ENCODE measurements at places on chromosomes 12 and 14.

- peak; percentile 49 for DNase-seq
Measured at GRCh38 chr14:55180434-55180833, 11.0 kb downstream of the DLGAP5 start.

DNA sequence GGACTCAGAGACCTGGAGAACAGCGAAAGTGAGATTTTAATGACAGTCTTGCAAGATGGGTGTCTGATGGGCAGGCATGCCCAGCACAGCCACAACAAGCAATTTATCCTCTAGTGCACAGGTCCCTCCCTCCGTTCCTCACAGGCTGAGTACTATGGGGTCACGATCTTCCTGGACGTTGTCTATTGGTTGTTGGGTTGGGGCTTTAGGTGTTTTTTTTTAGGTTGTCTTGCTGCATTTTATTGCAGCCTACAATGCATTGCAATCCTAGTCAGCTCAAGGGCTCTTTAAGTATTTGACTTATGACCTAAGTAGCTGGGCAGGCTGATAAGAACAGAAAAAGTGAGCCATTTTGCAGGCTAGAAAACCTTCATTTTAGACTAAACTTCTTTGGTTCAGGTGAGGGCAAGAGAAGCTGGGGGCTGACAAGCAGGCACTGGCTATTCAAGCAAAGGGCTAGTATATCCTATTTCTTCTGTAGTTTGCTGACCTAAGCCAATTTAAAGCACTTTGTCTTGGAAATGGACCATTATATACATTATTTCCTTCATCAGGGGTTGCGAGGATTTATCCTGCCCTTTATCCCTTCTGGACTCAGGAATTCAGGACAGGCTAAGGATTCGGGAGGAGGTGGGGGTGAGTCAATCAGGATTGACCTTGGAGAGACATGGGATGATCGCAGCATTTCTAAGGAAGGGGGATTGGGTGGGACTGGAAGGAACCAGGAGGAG, 6.0 kb downstream of the KRT7 start:
- DNase-seq = no peak

GRCh38 chr14:95831468-95831867, 45.2 kb upstream of the TUNAR start:
- no peak for DNase-seq

- DNase-seq = peak; percentile 73
Measured at GRCh38 chr14:32561520-32561919, 232.4 kb downstream of the AKAP6 start.

DNA sequence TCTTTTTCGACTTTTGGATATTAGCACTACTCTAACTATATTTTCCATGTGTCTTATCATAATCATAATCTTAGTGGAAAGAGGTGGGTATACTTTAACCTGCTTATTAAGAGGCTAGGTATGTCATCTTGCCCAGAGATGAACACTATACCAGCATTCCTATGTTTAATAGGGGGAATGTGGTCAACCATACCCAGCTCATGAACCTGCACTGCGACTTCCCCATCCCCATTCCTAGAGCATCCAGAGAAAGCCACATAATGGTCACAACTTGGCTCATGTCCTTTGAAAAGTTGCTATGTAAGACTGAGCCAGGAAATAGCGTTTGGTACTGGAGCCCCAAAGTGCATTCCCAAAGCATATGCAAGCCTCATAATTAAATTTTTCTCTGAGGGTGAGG, 55.2 kb downstream of the TMCC3 start:
- DNase-seq = no peak

DNA sequence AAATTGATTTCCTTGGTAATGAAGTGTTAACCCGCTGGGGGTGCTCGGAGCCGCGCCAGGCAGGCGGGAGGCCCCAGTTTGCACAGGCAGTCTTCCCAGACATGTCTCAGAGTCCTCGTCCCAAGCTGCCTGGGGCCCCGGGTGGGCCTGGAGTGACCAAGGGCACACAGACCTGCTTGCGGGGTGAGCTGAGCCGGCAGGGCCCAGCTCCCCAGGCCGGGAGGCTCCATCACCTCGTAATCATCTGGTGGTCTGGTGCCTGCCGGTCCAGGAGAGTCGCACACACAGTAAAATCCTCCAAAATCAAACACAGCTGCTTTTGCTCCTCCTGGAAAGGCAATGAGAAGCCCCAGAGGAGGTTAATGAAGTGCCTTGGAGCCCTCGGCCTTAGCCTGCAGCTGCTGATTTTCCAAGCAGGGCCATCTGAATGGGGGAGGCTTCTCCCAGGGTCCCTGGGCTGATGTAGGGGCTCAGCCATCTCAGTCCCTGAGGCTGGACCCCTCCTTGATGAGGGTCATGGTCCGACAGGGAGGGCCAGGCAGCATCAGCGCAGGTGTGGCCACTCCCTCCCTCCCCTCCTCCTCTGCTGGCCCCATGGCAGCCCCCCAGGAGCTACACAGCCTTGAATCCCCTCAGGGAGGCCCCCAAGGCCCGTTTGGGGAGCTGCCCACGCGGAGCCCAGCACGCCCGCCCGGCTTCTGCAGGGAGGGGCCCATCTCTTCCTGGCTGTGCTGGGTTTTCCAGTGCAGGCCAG, 39.4 kb upstream of the FBRSL1 start:
- peak; percentile 23 for DNase-seq

- DNase-seq = no peak
Measured at GRCh38 chr12:10097521-10097920, 1.3 kb downstream of the CLEC1A start.

GRCh38 chr12:118190266-118190665, 54.3 kb downstream of the PEBP1 start:
- peak; percentile 18 for DNase-seq

DNA sequence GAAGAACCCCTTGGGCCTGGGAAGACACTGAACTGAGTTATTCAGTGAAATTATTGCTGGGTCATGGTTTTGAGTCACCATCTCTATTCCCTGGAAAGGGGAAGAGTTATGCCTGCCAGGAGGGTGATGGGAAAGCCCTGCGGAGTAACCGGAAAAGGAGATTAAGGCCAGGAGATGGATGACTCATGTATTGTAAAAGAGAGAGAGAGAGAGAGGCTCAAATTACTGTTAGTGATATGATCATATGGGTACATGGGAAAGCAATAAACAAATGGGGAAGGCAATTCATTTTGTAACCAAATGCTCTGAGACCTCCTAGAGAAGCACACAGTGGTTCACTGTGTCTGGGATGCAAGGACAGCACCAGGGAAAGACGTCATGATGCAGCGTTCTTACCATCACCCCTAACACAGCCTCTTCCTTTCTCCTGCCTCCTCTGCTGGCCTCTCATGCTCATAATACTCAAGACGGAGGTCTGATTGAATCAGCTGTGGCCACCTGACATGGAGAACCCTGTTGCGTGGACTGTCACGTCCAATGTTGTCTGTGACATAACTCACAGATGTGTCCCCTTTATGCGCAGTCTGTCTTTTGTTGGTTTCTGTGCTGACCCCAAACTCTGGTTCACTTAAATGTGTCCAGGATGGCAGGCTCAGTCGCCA, 243.7 kb downstream of the TMEM132D start:
- DNase-seq = no peak

GRCh38 chr12:24668563-24668962, 280.3 kb downstream of the BCAT1 start:
- DNase-seq = no peak

GRCh38 chr14:55553791-55554190, 26.2 kb upstream of the KTN1 start:
- peak; percentile 35 for DNase-seq

DNA sequence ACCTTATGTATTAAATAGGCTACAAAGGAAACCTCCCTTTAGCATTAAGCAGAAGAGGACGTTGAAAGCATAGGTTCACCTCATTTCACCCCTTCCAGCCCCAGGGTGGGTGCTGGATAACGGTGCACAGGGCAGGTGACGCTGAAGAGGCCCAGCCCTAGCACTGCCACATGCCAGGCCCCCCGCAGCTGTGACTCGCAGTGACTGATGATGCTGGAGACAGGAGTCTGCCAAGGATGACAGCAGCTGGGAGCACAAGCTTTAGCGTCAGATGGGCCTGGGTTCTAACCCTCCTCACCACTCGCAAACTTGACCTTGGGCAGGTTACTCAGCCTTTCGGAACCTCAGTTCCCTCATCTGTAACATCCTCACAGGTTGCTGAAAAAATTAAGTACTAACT, 76.7 kb downstream of the TBK1 start:
- DNase-seq = peak; percentile 43

DNA sequence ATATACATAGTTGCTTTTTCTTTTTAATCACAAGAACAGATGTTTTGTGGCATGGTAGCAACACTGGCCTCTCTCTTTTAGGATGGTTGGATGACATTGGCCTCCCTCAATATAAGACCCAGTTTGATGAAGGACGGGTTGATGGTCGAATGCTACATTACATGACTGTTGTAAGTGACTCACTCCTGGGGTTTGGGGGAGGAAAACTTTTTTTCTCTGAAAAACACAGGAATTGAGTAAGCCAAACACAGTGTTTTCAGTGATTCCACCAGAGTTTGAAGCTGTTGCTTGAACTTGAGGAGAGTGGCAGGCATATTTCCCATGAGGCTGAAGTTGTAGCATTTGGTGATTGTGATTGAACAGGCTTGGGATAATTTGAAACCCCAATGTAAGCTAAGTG, 13.7 kb upstream of the REP15 start:
- peak; percentile 27 for DNase-seq

GRCh38 chr12:119178544-119179334, at the start of gene HSPB8:
TSS of gene HSPB8 (plus strand) at chr12:119178931. CDS start at chr12:119179313, 382 bp downstream.
- peak; percentile 35 for DNase-seq

GRCh38 chr12:125183187-125184067, 118.2 kb downstream of the AACS start:
- peak; percentile 92 for DNase-seq

DNA sequence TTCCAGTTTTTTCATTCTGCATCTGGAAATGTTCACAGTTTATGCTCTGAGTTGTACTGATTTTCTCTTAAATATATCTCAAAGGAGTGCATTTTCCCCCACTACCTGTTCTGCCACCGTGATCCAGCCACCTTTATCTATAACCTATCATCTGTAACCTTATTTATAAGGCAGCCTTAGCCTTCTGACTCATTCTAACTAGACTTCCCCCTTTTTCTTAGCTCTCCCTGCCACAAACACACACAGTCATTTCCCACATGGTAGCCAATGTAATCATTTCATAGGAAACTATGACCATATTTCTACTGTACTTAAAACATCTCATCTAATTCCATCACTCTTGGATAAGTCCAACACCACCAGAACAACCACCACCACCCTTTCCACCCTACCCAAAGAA, 10.8 kb upstream of the GYS2 start:
- DNase-seq = no peak
